ENCODE measurements at places on chromosomes 11 and 22.

- no peak for DNase-seq
These were observed 380.0 kb upstream of the NARS2 start for GRCh38 chr11:78954696-78955095.

DNA sequence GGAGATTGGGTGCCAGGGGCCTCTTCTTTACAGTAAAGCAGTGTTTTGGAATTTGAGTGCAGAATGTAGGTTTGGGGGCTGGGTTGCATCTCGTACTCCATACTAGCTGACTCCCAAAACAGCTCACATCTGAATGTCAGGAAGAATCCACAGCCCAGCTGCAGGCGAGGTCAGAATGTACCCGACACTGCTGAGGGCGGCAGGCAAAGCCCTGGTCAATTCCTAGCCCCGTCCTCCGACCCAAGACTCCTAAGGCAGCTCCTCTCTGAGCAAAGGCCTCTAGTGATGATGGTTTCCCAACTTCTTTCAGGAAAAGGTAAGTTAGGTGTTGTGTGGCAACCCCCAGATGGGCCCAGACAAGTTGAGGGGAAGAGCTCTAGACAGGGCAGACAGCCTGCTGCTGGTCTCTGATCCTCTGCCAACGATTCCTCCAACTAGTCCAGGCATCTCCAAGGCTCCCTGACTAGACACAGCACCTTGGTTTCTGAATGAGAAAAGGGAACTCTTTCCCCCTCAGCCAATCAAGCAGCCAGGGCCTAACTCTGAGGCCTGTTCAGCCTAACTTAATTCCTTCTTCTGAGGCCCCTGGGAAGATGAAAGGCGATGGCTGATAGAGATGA is 8.6 kb downstream of the LARGE2 start:
- no peak for DNase-seq

DNA sequence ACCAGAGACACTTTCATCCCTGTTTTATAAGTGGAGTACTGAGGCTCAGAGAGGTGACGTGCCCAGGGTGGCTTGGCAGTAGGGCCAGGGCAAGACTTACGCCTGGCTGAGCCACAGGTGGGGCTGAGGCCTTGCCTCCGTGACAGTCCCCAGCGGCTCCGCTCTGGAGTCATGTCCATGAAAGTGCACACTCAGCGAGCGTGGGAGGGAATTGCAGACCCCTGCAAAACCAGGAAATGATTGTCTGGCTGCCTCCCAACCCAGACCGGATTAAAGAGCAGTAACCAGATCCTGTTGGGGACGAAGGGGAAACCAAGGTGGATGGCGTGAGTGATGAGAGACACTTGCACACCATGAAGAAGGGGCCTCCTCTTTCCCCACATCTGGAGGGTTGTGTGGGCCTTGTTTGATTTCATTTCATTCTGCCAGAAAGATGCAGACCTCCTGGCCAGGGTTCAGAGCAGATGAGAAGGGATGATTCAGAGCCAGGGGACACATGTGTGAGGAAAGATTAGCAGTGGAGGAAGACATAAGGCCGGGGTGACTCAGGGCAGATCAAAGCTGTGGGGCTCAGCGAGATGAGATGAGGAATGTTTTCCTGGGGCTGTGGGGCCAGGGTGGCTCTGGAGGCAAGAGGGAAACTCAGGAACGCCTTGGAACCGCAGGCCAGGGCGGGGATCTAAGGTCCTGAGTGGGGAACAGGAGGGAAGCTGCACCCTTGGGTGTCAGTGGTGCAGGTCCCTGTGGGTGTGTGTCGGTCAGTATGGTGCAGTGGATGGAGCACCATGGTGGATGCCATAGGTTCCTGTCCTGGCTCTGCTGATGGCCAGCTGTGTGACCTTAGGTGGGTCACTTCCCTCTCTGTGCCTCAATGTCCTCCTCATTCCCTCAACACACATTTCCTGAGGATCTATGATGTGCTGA is 29.9 kb upstream of the LRRC32 start:
- DNase-seq: no peak

- DNase-seq: peak; percentile 78
These were observed 635 bp upstream of the GRK3 start for GRCh38 chr22:25563761-25564319.

- DNase-seq: no peak
These were observed 1.9 kb upstream of the CHEK1 start for GRCh38 chr11:125623064-125623463.

GRCh38 chr22:49328118-49328475 is 499.6 kb downstream of the BRD1 start:
- DNase-seq: no peak

- no peak for DNase-seq
These were observed 48.8 kb downstream of the ABTB2 start for GRCh38 chr11:34308913-34309585.

DNA sequence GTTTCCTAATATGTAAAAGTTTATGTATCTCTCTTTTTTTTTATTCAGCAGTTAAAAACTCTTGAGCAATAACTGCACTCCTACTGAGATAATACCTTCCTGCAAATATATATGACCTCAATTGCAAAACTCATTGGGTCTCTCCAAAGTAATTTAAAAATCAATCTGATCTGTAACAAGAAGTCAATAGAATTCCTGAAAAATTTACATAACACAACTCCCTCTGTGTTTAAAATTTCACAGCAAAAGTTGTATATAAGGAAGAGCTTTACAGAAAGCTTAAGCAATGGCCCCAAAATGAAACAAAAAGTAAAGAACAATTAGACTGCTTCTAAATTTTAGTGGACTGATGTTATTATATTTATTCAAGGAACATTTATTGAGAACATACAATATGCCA is 313.4 kb downstream of the DLG2 start:
- DNase-seq: no peak

DNA sequence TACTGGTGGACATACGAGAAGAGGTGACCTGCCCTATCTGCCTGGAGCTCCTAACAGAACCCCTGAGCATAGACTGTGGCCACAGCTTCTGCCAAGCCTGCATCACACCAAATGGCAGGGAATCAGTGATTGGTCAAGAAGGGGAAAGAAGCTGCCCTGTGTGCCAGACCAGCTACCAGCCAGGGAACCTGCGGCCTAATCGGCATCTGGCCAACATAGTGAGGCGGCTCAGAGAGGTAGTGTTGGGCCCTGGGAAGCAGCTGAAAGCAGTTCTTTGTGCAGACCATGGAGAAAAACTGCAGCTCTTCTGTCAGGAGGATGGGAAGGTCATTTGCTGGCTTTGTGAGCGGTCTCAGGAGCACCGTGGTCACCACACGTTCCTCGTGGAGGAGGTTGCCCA is 6.9 kb downstream of the TRIM6 start:
- no peak for DNase-seq

DNA sequence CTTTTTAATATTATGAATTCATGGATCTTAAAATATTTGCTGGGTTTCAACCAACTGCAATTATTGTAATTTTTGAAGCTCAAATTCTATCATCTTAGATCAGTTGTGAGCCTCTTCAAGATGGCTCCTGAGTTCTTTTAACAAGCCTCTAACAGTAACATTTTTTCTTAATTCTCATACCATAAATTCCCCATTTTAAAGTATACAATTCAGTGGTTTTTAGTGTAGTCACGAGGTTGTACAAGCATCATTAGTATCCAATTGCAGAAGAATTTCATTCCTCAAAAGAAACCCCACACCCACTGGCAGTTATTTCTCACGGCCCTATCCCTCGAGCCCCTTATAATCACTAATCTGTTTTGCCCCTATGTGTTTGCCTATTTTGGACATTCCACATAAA is 270.8 kb downstream of the SBF2 start:
- no peak for DNase-seq

GRCh38 chr11:63613517-63614135 is 607 bp downstream of the PLAAT3 start:
- DNase-seq: peak; percentile 48

DNA sequence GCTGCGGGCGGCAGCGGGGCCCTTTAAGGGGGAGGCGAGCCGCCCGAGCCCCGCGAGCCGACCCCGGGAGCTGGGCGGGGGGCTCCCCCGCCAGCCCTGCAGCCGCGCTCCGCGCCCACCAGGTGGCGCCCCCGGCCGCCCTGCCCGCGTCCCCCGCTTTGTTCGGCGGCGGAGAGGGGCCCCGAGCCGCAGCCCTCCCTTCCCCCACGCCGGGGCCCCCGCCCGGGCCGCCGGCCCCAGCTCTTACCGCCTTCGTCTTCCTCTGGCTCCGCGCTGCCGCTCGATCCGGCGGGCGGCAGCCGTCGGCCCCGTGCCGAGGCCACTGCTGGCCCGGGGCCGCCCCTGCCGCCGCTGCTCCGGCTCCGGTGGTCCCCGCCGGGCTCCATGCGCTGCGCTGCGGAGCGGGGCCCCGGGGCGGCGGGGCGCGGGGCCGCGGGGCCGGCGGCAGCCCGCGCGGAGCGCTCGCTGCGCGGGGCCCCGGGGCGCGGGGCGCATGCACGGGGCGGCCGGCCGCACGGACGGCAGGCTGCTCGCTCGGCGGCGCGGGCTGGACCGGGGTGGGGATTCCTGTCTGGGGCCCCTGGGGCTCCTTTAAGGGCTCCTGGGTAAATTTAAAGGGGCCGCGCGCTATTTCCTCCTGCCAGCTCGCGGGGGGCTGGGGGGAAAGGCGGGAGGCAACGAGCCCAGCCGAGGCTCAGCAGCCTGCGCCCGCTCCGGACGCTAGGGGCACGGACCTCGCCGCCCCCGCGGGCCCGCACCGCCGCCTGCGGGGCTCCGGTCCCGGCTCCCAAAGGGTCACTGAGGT is at the start of gene ZFTA:
Gene ZFTA (minus strand): TSS at position 539 of the 805 bp plus-strand sequence. CDS start 153 bp downstream, at position 386.
- DNase-seq: peak; percentile 71

DNA sequence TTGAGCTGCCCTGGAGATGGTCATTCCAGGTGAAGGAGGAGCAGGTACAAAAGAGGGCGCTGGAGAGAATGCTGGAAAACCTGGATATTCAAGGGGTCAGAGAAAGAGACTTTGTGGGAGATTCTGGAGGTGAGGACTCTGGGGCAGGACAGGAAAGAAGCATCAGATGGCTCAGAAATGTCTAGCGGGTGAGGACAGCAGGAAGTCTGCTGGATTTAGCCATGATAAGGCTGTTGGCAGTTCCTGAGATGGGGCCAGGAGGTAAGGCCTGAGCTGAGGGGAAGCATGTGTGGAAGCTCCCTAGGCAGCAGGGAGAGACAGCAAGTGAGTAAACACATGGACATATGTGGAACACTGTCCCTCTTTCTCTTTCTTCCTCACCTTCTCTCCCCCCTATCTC is 1.5 kb downstream of the UPB1 start:
- DNase-seq: no peak

DNA sequence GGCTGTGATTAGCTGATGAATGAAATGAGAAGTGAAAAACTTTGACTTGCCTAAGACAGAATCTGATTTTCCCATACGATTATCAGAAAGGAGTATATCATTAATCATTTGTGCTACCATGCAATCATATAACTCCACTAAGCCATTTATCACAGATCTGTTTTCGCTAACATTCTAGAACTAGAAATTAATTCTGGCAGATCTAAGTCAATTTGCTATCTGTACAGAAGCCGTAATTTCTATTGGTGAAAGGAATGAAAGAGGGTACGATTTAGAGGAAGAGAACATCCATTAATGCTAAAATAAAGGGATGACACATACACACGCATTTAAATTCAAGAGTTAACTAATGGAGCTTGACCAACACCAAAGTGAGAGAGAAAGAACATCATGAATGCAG is 201.6 kb downstream of the SBF2 start:
- DNase-seq: no peak

DNA sequence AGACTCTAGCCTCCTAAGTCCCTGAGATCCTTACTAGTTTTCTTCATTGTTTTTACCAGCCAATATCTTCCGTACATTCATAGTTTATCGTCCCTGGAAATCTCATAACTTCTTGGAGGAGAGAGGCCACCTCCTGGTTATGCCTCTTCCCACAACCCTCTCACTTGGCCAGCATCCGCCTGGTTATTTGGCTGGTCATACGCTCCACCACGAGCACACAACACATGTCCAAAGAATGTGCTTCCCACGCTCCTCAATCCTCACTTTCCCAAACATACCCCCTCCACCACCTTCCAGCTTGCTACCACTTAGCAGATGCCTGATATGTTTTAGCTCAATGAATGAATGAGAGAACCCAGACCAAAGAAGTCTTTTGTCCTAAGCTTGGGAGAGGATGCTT is 83.5 kb upstream of the EIF3D start:
- no peak for DNase-seq

- DNase-seq: no peak
These were observed 611.1 kb upstream of the LUZP2 start for GRCh38 chr11:23885801-23886200.

- DNase-seq: no peak
These were observed 6.9 kb downstream of the TNNT3 start for GRCh38 chr11:1926156-1927025.

GRCh38 chr11:92844197-92844596 is 125.3 kb upstream of the MTNR1B start:
- DNase-seq: no peak

GRCh38 chr11:76916712-76917111 is 56.0 kb downstream of the ACER3 start:
- no peak for DNase-seq

DNA sequence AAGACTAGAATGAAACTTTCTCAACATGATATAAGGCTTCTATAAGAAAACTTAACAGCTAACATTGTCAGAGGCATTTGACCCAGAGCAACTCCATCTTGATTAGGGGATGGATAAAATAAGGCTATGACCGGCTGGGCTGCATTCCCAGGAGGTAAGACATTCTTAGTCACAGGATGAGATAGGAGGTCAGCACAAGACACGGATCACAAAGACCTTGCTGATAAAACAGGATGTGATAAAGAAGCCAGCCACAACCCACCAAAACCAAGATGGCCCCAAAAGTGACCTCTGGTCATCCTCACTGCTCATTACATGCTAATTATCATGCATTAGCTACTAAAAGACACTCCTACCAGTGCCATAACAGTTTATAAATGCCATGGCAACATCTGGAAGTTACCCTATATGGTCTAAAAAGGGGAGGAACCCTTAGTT is 135.2 kb downstream of the TTC28 start:
- DNase-seq: no peak

DNA sequence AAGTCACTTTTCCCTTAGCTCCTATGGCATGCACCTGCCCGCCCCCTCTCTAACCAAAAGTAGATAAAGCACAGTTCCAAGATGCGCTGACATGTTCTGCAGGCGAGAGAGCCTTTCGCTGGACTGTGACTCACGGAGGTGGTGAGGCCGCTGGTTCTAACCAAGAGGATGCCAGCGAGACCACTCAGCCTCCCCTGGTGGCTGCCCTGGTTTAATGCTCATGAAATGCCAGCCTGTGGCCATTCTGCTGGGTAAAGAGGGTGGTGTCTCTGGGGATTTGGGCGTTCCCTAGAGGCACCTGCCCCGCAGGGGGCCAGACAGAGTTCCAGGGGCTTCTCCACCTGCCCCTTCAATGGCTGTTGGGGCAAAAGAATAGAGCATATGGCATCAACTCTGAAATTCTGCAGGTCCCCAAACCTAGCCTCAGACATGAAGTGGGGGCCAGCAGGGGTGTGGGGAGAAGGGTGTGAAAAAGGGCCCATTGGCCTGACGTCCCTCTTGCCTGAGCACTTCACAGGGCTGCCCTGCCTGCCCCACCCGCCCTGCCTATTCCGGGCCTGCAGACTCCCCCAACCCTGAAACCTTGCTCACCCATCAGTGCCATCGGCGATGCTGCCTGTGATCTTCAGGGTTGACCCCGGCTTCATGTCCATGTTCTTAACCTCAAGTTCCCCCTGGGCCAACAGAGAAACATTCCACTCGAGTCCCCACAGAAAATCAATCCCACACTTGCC is 8.5 kb downstream of the LGALS2 start:
- no peak for DNase-seq
